ENCODE measurements at places on chromosomes 16 and 17.

GRCh38 chr17:3104322-3104721 is at the start of gene OR1D2:
OR1D2 (minus strand) TSS chr17:3104422; CDS start chr17:3092996, 11,426 bp downstream.
- DNase-seq: no peak

- DNase-seq: no peak
Observed at GRCh38 chr16:85363881-85364280, 249.2 kb upstream of the GSE1 start.

DNA sequence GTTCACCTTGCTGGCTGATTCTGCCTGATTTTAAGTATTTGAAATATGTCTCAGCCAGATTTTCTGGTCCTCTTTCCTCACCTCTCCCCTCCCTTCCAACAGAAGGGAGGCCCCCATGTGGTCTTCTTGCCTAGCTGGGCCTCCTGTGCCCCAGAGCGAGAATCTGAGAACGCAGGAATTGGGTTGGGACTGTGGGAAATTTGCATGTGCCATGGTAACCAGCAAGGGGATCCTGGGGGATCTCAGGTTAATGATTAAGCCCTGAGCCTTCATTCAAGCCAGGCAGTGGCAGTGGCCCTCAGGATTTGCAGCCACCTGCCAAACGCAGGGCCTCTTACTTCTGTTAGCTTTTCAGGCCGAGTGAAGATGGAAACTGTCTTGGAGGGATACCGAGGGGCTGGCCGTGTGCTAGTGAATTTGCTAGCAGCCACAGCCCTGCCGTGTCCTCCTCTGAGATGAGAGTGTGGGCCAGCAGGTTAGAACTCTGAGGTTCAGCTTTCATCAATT is 40.2 kb downstream of the KSR1 start:
- DNase-seq: no peak

- no peak for DNase-seq
Observed at GRCh38 chr16:74831467-74831866, 56.8 kb upstream of the FA2H start.

GRCh38 chr16:67518676-67519075 is 10.0 kb upstream of the RIPOR1 start:
- no peak for DNase-seq

GRCh38 chr16:28604186-28604565 is 5.7 kb downstream of the SULT1A1 start:
- DNase-seq: no peak

DNA sequence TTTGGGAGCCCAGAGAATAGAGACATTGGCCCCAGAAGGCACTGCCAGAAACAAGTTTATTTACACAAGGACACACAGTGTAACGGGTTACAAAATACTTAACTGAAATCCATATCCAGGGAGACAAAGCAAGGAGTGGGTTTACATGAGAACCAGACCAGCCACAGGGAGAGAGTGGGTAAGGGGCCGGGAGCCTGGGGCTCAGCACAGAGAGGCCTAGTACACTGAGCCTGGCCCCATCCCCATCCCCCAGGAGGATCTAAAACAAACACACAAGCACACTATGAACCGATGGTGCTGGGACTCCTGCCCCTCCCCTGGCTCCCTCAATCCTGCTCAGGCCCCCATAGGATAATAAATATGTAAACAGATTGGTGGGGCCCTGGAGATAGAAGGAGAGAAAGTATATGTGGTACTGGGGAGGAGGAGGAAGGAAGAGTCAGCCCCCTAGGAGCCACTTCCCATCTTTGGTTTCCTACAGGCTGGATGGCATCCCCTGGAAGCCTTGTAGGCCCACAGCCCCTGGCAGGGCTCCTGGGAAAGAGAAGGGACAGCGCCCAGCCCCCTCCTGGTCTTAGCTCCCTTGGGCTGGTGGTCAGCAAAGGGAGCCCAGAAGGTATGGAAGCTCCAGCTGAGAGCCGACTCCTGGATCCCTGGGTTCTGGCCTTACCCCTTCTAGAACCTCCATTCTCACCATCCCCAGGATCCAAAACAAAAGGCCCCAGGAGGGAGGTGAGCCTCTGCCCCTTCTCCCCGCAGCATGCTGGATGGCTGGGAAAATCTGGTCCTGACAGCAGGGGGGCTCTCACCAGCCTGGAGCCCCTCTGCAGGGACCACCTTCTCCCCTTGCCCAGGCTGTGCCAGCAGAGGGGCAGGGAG is 6.4 kb downstream of the G6PC3 start:
- no peak for DNase-seq
